CD4-positive, alpha-beta memory T cell (primary cell): ENCODE measurements at places on chromosomes 6 and 20.

- no peak for DNase-seq
These were observed 17.5 kb downstream of the ELMO2 start for GRCh38 chr20:46388937-46389336.

GRCh38 chr6:125294925-125295324 lies 6.8 kb downstream of the HDDC2 start:
- DNase-seq = no peak

- peak; percentile 52 for DNase-seq
These were observed 902 bp downstream of the SAMHD1 start for GRCh38 chr20:36950414-36951197.

DNA sequence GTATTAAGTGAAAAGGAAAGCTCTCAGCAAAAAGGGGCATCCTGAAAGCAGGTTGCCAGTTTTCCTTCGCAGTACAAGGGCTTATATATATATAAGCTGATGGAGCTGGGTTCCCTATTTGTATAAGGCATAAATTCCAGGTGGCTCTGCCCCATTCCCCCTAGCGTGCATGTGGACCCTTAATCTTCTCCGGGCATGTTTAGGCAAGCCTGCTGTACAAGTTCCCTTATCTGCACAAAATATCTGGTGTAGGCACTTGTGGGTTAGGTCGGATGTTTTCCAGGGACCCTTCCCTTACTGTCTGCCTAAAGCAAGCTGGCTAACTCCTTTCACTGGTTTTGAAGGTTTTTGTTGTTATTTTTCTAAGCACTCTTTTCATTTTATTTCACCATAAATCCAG lies 140.7 kb downstream of the FUT9 start:
- DNase-seq = no peak

- no peak for DNase-seq
These were observed 41.8 kb downstream of the NCOA7 start for GRCh38 chr6:125832391-125833117.
